HEK293T (cell line): ENCODE measurements at places on chromosomes 1 and 21.

- DNase-seq, result no peak
Observed at GRCh38 chr21:38769191-38769780, 36.4 kb upstream of the ETS2 start.

DNA sequence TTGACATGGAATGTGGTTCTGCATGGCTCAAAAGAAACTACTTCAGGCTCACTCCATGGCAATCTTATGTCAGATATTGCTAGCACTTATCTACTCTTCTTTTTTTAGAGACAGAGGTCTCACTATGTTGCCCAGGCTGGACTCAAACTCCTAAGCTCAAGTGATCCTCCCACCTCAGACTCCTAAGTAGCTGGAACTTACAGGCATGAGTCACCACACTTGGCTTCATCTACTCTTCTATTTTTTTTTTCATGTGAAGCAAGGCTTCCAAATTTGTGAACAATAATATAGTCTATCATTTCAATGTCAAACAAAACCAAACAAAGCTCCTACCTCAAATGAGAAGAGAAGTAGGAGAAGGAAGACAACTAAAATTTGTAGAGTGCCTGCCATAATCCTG, 7.5 kb upstream of the PSEN2 start:
- no peak for DNase-seq

GRCh38 chr1:21331752-21332478, 41.7 kb upstream of the ECE1 start:
- peak; percentile 38 for DNase-seq

GRCh38 chr21:34974162-34974981, 74.7 kb downstream of the RUNX1 start:
- DNase-seq, result no peak

- peak; percentile 84 for DNase-seq
Observed at GRCh38 chr1:164611754-164612642, 53.0 kb downstream of the PBX1 start.

DNA sequence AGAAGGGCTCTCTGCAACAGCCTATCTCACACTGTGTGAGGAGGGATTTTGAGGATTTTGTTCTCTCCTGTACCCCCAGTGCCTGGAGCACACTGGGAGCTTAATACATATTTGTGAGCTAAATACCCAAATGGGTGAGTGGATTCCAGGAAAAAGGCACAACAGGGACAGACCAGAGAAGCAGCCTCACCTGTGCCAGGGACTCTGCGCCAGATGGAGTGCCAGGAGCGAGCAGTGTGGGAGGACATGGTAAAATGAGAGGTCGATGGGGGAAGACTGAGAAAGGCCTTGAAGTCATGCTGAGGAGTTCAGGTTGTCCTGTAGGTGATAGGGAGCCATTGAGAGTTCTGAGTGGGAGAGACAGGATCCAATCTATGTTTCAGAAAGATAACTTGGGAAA, 11.0 kb upstream of the KCNA2 start:
- DNase-seq, result no peak

- no peak for DNase-seq
Observed at GRCh38 chr1:224737353-224737727, 121.2 kb downstream of the CNIH3 start.

GRCh38 chr1:34078383-34078782, 86.6 kb downstream of the CSMD2 start:
- no peak for DNase-seq

GRCh38 chr1:62325081-62325480, 5.8 kb upstream of the KANK4 start:
- DNase-seq, result no peak

- no peak for DNase-seq
Observed at GRCh38 chr1:17066361-17067068, 12.7 kb upstream of the SDHB start.

GRCh38 chr1:229448845-229449244, 15.0 kb upstream of the ACTA1 start:
- DNase-seq, result no peak

- no peak for DNase-seq
Observed at GRCh38 chr21:44416193-44416592, 39.1 kb upstream of the LRRC3 start.

DNA sequence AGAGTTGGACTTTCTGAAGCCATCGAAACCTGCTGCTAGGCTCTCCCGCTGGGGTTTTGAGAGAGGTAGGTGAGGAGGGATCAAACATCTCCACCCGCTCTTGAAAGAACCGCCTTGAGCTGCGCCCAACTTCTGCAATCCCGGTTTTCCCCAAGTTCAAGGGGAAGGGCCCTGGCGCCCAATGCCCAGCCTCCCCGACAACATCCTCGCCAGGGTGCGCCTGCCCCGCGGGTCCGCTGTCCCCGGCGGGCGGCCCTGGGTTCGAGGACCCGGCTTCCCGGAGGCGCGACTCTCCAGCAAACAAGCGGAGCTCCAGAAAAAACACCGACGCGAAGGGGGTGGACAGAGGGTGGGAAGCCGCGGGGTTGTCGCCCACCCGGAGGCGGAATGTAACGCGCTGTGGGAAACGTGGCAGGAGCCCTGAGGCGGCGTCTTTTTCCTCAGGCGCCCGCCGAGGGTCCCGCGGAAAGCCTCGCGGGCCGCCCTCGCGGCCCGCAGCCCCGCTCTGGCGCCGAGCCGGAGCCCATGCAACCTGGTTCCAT, 607 bp downstream of the BTG3 start:
- no peak for DNase-seq

DNA sequence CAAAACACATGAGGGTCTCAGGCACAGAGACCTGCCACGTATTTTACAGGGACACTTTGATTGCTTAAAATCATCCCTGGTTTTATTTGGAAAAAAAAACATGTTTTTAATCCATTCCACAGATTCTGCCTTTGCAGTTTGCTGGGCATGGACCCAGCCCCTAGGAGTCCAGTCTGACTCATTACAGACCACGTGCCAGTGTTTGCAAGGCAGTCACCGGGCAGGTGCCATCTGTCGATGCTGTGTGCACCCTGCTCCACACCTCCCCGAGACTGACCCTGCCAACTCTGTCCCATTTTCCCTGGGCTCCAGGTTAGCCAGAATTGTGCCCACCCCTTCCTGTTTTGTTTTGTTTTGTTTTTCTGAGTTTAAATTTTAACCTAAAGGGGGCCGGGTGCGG, 148.4 kb upstream of the TMEM51 start:
- no peak for DNase-seq

- no peak for DNase-seq
Observed at GRCh38 chr1:234997201-234997895, 131.3 kb downstream of the TOMM20 start.

GRCh38 chr21:35178827-35179226, 129.7 kb upstream of the RUNX1 start:
- DNase-seq, result no peak

DNA sequence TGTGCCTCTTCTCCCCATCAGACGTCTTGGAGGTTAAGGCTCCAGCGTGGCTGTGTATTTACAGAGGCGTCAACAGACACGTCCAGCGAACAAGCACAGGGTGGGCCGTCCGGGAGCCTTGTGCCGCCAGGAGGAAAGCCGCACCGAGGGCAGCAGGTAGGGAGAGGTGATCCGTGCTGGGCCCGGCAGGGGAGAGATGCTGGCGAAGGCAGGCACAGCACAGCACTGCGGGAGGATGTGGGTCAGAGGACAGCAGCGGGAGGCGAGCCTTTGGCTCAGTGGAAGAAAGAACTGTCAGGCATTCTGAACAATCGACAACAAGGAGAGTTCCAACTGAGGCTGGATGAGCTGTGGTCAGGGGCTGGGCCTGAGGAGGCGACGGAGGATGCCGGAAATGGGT, 144.1 kb upstream of the TNR start:
- DNase-seq, result no peak

- DNase-seq, result no peak
Observed at GRCh38 chr1:43340559-43340958, 2.9 kb downstream of the MPL start.

DNA sequence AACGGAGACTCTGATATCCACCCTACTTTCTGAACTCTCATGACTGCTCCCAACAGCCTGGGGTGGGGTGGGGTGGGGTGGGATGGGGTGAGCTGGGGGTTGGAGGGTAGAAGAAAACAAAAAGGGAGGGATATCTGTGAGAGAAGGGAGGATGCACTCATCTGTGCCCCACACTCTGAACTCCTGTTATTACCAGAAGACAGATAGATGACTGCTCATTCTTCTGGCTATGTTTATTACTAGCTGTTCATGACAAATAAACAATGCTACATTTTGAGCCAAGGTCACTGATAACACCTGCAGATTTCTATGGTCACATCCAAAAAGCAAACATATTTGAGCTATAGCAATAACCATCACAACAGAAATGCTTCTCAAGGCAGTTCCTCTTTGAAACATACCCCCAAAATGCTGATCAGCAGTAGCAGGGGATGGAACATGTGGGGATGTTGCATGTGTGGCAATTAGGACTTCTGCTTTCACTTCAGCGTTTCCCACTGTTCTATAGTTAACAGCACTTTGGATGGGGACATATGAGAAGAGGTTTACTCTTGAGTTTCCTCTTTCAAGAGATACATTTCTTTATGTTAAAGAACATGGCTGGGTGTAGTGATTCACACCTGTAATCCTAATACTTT, 43.3 kb downstream of the GPR3 start:
- DNase-seq, result no peak

GRCh38 chr1:95974586-95974985, 740.6 kb downstream of the RWDD3 start:
- DNase-seq, result no peak

GRCh38 chr1:205950280-205950679, 7.0 kb upstream of the SLC26A9 start:
- DNase-seq, result no peak

DNA sequence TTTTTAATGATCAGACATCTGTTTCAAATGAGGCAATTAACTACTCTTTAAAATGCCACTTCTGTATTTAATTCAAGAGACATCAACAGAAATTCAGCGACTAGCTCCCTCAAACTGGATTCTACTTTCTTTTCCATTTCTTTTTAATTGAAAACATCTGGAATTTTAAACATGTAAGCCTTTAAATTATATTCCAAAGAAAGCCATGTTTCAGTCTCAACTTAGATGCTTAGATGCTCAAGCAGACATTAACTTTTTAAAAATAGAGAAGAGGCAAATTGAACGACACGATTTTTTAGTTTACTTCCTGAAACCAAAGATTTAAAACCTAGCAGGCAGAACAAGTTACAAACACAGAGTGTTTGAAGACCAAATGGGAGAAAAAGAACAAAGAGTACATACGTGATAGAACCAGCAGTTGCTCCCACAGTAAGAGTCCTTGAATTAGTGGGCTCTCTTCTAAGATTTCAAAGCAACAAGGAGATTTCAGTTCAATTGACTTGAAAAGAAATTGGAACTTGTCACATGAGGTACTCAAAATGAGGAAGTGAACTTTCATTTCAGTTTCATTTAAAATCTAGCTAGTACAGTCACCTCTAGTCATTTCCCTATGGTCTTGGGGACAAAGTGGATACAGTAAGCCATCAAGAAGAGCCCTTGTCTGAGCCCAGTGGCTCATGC, at the start of gene CTSS:
Gene CTSS (minus strand): TSS at position 483 of the 681 bp plus-strand sequence. CDS start 1,015 bp downstream, outside the sequence.
- DNase-seq, result no peak

DNA sequence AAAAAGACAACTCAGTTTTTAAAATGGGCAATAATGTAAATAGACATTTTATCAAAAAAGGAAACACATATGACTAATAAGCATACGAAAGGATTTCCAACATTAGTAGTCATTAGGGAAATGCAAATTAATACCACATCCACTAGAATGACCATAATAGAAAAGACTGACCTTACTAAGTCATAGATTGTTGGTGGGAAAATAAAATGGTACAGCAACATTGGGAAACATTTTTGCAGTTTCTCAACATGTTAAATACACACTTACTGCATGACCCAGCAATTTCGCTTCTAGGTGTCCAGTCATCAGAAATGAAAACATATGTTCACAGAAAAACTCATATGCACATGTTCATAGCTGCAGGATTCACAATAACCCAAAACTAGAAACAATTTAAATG, 29.9 kb upstream of the SLC44A3 start:
- DNase-seq, result no peak

DNA sequence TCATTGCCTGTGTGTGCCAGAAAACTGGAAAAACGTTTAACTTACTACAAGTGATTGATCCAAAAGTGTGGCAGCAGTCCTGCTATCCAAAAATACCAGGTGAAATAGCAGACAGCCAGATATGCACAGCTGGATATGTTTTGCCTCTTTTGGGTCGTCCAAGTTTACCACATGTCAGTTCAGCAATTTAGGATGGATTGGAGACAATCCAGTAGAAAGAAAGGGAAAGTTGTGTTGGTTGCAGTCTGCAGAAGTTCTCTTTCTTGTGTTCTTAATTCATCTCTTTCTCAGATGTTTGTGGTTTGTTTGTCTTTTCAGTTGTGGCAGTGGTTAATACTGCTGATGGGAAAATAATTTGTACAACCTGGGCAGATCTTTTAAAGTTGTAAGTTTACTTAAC, 645.0 kb downstream of the PTPRC start:
- DNase-seq, result no peak

DNA sequence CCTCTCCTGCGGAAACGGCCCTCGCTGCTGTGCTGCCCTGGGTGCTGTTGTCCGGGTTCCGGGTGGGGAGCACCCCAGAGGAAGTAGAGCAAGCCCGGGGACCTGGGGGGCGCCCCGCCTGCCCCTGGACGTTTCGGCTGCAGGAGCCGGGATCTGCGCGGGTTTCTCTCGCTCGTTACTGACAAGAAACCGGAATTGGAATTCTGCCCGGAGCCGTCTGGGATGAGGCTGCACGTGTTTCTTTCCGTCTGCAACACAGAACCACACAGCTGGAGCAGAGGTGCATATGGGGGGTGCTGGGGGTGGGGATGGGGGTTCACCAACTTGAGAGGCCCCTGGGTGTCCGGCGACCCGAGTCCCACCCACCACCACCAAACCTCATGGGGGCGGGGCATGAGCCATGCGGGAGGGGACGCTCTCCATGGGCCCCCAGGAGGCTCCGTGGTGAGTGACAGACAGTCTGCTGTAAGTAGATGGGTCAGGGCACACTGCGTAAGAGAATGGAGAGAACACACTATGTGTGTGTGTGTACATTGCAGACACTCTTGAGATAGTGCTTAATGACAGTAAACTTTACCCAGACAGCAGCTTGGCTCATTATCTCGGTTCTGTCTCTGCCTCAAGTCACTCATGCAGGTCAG, 261.4 kb upstream of the C1orf174 start:
- no peak for DNase-seq
